Stimulated activated CD8-positive, alpha-beta memory T cell treated with anti-CD3 and anti-CD28 coated beads, Interleukin-12 subunit alpha, Interleukin-12 subunit beta, amount 100 ng/mL, for 4 hours (primary cell): ENCODE measurements at places on chromosomes 2 and 18.

DNA sequence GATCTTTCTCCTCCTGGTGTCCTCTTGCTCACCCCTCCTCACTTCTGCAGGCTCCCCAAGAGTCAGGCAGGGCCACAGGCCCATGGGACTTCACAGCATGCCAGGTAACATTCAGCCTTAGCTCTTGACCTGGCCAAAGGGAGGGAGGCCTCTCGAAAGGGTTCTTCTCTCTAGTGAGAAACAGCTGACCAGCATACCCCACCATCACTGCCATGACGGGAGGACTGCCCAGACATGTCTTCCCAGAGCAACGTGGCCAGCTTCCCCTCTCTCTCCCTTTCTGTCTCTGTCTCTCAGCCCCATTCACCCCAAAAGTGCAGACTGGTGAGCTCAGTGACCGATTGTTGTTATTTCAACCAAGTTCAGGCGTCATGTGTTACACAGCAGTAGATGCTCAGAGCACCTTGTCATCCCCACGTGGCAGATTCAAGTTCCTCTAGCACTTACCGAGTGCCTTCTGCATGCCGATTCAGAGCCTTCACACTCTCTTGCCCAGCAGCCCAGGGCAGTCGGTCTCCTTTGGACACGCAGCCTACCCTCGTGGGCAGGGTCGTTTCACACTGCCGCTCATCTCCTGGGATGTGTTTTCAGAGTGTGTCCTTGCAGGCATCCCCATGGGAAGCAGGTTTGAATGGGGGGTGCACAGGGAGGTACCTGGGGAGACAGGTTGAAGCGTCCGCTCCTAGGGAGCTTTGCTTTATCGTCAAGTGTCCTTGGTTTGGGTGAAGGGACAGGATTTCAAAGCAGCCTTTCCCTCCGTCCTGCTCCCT lies 259.9 kb downstream of the NDUFA10 start:
- DNase-seq = no peak

GRCh38 chr2:112794131-112794733 lies 9.9 kb upstream of the IL1A start:
- DNase-seq = no peak

DNA sequence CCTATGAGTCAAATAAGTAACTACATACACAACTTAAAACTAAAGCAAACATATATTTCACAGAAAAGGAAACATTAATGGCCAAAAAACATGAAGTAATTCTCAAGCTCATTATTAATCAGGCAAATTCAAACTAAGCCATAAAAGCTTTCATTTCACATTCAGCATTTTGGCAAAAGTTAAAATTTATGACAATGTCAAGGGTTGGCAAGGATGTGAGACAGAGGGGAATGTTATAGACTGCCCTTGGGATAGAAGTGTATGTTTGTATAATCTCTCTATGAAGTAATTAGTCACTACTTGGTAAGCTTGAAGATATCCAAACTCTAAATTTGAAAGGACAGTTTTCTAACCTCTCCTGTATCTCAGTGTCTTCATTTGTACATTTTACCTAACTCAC lies 539.4 kb downstream of the RIT2 start:
- no peak for DNase-seq

DNA sequence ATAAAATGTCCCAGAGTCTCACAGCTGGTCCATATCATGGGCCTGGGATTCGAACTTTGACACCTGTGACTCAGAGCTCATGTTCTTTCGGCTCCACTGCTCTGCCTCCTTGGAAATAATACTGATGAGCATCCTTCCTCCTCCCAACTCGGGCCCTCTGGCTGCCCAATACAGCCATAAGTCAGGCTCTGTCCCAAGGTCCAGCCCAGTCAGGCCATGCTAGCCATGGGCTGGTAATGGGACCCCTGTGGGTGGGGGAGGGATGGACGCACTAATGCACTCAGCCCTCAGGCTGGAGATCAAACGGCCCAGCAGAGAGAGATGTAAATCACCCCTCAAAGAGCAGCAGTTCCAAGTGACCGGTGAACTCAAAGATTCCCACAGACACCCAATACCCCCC lies 61.1 kb downstream of the DDX1 start:
- DNase-seq = no peak

- no peak for DNase-seq
Observed at GRCh38 chr2:64140665-64141200, 3.5 kb downstream of the PELI1 start.

- DNase-seq = no peak
Observed at GRCh38 chr2:205700331-205701132, 18.2 kb downstream of the NRP2 start.
